ENCODE measurements at places on chromosomes 7 and 10.

GRCh38 chr10:5449823-5450222, 37.5 kb downstream of the NET1 start:
- DNase-seq = no peak

DNA sequence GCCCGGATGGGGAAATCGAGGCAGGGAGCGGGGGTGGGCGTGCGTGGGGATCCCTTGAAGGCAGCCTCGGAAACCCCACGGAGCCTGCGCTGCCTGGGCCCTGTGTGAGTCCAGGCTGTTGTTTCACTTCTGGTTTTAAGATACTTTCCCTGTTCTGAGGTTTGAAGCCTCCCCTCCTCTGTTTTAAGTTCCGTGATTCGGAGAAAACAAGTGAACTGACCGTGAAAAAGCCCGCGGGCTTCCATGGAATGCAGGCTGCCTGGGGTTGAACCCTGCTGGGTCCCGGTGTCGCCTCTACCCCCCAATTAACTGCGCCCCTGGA, 401 bp downstream of the LRRC27 start:
- no peak for DNase-seq

DNA sequence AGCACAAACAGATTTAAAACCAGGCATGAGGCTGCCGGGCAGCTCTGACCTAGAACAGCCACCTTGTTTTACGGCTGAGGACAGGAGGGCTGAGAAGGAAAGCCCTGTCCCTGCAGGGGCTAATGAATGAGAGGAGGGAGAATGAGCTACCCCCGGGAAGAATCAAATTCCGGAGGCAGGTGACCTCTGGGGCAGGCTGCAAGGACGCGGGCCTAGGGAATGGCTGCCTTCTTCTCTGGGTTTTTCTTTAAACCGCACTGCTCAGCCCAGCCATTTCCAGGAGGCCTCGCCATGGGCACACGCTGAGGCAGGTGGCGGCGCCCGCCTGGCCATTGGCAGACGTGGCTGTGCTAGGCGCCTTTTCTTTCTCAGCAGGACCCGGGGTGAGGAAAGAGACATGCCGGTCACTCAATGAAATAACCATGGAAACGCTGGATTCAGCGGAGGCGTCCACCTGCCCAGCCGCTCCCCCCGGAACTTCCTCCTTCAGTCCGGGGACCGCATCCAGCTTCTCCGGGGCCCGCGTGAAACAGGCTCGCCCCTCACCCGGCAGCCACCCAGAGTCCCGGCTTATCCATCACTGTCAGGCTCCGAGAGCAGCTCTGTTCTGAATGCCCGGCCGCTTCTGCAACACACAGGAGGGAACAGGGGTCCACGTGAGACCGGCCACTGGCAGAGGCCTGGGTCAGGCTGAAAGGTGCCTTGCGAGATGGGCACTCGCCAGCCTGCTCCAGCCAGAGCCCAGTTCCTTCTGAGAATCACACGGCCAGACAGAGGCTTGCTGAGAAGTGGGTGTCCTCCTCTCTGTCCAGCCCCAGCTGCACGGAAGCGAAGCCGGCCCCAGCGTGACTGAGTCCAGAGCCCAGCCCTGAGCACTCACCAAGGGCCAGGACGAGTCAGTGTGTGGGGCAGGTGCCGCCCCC, 82.1 kb downstream of the PDGFA start:
- no peak for DNase-seq

DNA sequence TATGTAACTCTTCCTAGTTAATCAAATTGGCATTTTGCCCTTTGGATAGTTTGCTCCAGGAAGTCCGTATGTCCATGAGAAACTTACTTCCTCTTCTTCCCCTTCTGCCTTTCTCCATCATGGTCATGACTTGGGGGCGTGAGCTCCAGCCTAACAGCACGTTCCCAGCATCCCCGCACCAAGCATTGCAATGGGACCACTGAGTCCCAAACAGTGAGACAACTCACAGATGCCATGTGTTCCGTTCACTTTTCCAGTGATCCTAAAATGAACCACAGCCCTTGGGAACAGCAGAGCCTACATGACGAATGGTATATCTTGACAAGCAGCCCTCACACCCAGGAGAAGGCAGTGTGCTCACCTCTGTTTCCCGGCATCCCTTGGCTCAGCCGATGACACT, 10.7 kb downstream of the BTBD16 start:
- no peak for DNase-seq

DNA sequence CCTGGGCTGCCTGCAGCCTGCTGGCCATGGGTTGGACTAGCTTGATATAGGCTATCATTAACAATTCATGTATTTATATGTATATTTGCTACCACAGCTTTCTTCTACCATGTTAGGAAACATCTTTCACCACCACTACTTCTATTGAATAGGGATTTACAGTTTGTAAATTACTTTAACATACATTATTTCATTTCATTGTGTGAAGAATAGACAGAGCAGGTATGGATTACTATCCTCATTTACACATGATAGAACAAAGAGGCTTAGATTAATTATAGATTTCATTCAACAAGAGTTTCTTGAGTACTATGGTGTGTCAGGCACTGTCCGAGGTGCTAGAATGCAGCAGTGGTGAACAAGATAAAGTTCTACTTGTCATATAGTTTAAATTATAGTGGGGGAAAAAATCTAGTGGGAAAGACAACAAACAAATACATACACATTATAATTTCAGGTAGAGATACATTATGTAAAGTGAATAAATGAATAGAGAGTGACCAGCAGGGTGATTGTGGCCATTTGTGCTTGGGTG, 20.6 kb downstream of the VTI1A start:
- no peak for DNase-seq

DNA sequence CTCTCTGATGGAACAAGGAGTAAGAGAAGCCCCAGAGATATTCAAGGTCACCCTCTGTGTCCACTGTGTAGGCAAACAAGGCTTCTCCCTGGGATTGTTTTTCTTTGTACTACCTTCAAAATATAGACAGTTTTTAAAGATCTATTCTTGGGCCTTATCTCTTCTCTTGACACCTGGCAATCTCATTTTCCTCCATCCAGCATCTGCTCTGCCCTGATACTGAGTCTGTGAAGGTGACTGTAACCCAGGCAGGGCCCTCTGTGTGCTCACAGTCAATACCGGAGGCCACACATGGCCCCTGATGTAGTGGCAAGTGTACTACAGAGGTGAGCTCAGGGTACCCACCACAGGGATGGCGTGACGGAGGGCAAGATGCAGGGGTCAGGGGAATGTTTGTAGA, 221.1 kb downstream of the SNX10 start:
- DNase-seq = no peak

DNA sequence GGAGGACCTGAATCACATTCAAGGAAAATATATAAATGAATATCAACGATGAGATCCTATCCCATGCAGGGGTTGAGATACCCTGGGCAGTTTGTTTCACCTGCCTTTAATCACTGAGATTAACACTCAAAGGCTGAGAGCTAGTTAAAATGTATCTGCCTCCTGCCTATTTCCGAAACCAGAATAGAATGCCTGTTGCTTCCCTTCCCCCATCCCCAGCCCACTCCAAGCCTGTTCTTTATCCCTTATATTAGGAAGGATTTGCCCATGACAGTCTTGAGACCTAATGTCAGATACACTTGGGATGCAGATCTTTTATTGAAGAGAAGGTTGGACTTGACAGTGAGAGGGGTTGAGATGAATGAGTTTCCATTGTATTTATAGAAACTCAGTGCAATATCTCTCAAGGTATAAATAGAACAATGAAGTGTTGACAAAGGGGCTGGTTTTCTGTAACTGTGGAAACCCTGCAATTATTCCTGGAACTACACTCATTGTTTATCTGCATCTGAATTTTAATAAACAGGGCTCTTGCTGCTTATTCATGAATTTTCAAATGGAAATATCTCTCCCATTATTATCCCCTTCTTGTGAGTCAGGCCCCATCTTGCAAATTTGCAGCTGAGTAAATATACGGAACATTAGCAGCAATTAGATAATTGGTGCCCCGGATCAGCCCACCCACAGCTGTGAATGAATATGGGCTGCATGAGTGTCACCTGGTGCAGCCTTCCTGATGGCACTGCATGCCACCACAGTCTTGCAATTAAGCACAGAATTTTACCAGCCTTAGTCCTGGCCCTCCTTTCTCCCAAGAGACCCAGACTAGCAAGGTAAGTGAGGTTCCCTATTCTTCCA, 66.7 kb downstream of the SORCS3 start:
- no peak for DNase-seq

DNA sequence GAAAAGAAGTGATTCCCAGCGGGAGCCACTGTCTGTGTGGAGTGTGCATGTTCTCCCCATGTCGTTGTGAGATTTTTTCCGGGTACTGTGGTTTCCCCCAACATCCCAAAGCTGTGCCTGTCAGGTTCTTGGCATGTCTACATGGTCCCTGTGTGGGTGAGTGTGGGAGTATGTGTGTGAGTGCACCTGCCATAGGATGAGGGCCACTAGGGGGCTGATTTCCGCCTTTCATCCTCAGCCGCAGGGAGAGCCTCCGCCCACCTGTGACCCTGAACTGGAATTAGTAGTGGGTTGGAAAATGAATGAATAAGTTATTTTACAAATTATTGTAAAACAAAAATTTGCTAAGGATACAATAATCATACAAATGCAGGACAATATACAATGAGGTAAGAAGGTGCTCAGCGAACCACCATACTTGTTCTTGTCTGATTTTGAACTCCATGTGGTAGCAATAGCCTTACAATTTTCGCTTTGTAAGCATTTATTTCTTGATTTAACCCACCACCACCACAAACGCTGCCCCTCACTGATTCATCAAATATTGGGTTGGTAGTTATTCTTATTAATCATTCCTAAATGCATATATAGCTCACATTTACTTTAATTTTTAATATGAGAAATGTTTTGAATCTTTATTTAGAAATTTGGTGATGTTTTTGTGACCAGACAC, 641.2 kb upstream of the VSTM2A start:
- no peak for DNase-seq

Data from LNCaP clone FGC (cell line).